ENCODE measurements at places on chromosomes 6 and 20.

DNA sequence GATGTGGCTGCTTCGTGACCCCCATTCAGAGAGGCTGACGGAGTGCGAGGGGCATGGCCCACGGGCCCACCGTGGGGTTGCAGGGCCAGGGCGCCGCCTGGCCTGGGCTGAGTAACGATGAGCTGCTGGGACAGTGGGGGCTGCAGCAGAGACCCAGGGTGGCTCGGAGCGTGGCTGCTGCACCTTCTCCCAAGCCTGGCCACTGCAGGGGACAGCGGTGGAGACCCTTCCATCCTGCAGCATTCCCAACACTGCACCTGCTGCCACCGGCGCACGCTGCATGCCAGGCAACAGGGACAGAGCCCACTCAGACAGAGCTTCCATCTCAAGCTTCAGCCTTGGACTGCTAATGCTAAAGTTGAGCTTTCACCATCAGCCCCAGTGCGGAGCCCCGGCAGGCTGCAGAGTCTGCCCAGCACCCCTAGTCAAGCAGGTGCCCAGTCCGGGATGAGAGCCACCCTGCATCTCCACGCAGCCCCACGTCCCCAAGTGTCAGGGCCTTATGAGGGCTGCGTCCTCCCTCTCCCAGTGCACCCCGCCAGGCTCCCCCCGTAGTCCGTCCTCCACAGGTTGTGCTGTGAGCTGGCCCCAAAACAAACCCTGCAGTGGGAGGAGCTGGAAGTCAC, 89.4 kb upstream of the AFDN start:
- DNase-seq = no peak

DNA sequence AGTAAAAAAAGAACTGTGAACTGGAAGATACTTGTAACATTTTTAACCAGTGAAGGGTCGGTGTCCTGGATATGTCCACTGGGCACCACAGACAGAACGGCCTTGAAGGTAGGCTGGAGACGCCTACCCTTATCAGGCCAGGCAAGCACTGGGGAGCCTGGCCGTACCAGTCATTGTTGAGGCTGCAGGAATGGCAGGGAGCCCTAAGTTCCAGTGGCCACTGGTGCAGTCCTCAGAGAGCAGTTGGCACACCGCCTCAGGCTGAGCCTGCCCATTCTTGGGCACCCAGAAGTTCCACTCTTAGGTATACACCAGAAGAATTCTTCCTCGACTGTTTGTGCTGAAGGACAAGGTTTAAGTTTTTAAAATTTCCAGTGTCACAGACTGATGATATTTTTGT, 20.5 kb downstream of the DNAJC5 start:
- DNase-seq = no peak

DNA sequence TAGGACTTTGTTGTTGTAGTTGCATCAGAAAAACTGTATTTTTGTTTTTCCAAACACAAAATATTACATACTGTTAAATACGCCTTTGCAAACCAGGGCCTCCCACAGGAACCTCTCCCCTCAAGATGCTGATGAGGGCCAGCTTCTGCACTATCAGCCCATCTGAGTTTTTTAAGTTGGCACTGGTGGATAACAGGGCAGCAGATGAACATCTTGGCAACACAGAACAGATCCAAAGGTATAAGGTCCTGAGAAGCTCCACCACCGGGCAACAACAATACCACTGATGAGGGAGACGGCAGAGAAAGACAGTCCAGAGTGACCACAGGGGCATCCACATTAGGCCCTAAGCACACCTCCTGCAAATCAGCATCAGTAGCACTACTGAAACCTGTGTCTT, 177.7 kb downstream of the DLL1 start:
- DNase-seq = no peak

DNA sequence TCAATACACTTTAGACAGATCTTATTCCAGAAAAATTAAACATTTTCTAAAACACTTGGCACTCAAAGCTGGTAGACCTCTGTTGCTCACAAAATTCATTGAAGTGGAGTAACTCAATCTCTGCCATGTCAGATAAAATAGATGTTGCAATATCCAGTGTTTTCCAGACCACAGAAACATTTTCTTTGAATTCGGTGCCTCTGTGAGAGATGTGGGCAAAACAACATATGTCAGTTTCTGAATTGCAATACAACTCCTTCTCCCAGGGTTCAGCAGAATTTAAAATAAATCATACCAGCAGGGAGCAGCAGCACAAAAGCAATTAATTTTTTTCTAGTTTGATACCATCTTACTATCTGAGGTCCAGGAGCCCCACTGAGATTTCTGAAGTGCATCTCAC, 11.3 kb upstream of the PKHD1 start:
- no peak for DNase-seq

DNA sequence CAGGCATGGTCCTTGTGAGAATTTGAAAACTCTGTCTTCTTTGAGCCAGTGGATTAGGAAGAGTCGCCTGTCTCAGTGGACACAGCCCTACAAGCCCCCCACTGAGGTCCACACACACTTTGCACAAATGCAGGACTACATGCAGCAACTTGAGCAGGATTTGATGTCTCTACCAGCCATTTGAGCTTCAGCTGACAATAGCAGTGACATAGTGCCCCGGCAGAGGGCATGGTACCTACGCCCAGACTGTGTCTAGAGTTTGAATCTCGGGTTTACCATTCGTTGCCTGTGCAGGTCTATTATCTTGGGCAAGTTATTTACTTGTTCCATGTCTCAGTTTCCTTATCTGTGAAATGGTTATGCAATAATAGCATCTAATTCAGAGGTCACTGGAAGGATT, 580.1 kb downstream of the TFAP2B start:
- no peak for DNase-seq

- no peak for DNase-seq
These were observed 118.9 kb upstream of the EXOC2 start for GRCh38 chr6:811831-812230.

GRCh38 chr6:20061952-20062351, 150.3 kb downstream of the MBOAT1 start:
- DNase-seq = no peak

DNA sequence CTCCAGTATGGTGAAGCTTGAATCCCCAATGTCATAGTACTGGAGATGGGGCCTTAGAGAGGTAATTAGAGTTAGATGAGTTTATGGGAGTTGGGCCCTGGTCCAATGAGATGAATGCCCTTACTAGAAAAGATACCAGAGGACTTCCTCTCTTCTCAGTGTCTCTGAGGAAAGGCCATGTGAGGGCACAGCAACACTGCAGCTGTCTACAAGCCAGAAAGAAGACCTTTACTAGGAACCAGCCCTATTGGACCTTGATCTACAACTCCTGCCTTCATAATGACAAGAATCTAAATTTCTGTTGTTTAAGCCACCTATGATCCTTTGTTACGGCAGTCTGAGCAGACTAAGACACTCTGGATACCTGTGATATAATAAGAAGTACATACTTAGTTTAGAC, 31.4 kb upstream of the AKAP7 start:
- no peak for DNase-seq

DNA sequence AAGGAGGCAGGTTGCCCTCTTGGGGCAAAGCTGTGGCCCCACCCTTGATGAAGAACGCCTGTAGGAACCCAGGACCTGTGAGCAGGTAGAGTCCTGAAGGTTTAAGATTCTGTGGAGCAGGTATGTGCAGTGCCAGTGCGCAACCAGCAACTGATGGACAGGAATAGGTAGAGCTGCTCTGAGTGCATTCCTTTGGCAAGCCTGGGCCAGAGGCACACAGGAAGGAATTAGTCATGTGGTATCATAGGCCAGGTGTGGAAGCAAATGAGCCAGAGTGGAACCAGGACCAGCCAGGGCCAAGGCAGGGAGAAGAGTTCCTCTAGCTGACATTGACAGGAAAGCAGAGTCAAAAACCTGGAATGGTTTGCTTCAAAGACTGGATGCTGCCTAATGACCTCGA, 1.4 kb upstream of the KHDC1 start:
- DNase-seq = no peak

DNA sequence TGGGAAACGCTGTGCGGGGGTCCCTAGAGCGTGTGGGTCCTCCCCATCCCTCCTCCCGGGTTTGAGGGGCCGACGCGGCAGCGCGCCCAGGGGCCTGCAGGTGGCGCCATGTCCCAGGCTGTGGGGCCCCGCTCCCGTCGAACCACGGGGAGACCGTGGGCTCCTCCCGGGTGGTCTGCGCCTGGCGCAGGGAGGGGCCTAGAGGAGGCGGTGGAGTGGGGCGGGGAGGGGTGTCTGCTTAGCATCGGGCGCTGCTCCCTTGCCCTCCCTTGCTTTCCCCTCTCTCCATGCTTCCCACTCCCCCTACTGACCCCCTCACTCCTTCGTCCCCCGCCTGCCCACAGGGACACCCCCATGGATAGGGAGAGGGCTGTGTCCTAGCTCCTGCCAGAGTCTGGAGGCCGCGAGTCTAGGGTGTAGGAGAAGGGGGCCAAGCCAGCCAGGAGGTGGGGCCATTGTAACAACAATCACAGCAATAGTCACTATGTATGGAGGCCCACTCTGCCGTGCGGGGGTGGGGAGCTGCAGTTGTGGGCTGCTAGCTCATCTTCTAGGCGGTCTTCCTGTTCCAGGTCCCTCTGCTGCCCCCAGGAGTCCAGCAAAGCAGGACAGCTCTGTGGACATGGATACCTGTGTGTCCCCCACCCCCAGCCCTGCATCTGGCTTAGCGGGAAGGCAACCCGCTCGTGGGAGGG, 51.7 kb downstream of the CHMP4B start:
- DNase-seq = peak; percentile 63

GRCh38 chr6:159577564-159577963, 115.5 kb downstream of the SOD2 start:
- peak; percentile 36 for DNase-seq

DNA sequence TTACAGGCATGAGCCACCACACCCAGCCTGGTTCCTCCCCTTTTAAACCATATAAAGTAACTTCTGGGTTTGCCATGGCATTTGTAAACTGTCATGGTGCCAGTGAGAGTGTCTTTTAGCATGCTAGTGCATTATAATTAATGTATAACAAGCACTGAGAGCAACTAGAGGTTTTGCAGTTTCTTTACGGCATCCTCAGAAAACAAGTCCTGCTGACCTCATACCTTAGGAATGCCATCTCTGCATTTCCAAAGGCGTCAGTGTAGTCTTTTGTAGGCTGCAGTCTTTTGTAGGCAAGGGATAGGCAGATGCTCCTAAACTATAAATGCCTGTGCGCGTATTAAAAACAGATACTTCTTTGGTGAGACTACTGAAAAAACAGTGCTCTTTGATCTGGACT, 75.0 kb upstream of the EZR start:
- DNase-seq = peak; percentile 56

GRCh38 chr6:107809966-107810365, 14.1 kb downstream of the SCML4 start:
- no peak for DNase-seq

GRCh38 chr6:79833264-79833963, 113.9 kb downstream of the ELOVL4 start:
- DNase-seq = peak; percentile 7

- no peak for DNase-seq
These were observed 21.2 kb upstream of the ASF1A start for GRCh38 chr6:118872726-118873125.

DNA sequence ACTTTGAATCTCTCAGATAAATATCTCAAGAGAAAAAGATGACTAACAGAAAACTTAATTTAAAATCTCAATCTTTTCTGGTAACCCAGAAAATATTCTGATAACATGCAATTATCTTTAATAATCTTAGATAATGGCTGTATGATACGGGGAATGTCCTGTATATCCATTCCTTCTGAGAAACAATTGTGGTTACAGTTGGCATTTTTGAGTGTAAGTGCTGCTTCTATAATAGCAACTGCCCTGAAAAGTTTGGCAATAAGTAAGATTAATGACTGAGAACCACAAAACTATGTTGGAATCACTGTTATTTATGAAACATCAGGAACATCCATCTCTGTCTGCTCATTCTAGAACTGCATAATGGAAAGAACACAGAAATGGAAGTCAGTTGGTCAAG, 819.7 kb downstream of the TBC1D32 start:
- no peak for DNase-seq

DNA sequence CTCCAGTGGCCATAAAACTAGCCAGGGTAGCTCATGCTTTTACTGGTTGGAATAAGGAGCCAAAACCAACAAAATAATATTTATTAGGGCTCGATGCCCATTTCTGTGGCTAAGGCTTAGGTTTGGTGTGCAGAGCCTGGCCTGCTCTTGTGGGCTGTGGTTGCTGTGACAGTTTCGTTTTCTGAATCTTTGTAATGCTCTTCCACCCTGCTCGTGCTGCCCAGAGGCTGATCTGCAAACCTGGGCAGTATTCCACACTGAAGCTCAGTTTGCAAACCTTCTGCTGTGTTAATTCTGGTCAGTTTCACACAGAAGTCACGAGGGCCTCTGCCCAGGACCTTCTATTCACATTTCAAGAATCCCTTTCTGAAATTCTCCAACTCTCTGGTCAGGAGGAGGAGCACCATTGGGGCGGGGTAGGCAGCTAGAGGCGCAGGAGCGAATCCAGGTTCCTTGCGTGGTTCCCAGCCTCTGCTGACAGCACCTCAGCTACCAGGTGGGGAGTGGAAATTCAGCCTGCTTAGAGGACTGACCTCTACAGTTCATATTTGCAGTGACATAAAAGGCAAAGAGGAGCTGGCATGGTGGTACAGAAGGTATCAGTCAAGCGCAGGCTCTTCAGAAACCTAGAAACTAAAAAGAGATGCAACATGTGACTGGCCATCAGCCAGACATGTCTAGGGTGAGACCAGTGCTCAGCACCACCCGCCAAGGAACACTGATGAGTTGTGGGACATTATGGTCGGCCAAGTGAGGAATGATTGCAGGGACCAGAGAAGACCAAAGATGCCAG, 14.3 kb upstream of the C20orf144 start:
- DNase-seq = peak; percentile 75

Measured in fibroblast of mammary gland (primary cell).